ENCODE measurements at places on chromosomes 6 and 20.

- peak overlapping the region; percentile 72 for H3K4me3 ChIP-seq
- no peaks in the 10 kb centered on the region for H3K36me3 ChIP-seq
- no peaks in the 10 kb centered on the region for H3K27me3 ChIP-seq
Observed at GRCh38 chr6:26554447-26554696, 16.2 kb downstream of the HMGN4 start.

DNA sequence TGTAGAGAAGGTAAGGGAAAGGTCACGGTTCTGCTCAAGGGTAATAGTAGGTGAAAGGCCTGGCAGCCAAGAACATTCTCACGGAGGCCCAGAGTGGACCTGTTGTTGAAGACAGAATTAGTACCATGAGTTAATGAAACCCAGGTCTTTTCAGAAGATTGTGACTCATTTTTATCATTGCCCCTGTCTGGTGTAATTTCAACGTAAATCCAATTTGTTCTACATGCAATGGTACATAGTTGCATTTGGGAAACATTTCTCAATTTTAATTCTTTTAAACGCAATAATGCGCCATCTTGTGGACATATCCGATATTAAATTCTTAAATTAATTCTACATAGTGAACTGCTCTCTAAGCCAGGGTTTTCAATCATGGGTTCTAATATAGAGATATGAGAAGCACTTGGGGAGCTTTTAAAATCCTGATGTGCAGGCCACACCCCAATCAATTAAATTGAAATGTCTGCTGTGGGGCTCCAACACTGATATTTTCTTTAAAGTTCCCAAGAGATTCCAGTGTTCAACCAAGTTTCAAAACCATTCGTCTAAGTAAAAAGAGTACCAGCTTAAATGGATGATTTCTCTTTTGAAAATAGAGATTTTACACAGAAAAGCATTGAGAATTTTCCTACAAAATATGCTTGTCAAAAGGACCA is 257.4 kb downstream of the PLCB1 start:
- no peak overlapping the region for H3K4me3 ChIP-seq
- no peaks in the 10 kb centered on the region for H3K36me3 ChIP-seq
- no peak for DNase-seq
- H3K4me1 ChIP-seq: peaks cover 50% of the 10 kb centered on the region

DNA sequence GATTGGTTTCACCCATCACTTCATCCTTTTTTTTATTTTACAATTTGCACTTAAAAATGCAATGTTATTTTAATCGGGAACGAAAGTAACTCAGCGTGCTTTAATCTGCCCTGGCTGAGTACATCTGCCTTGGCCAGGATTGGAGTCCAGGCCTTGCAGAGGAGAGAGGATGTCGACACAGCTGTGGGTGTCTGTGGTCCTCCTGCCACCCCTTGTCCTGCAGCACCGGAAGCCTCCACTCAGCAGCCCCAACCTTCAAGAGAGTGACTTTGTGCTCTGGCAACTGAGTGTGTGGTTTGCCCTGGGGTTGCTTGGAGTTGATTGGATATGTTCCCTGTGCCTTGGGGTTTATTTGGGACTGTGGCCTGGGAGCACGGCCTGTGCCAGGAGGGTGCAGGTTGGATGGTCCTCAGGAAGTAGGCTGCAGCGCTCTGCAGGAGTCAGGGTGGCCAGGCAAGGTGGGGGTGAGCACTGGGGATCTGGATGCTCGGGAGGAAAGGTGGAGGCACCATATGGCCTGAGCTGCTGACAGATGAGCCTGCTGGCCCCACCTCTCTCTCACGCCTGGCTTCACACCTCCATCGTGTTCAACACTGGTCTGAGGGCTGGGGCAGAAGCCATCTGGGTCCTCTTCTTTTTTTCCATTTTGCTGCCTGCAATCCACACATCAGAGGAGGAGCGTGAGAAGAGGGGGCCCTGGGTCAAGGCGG is 4.3 kb downstream of the MYT1 start:
- H3K27ac ChIP-seq: no peak overlapping the region
- no peaks in the 10 kb centered on the region for H3K36me3 ChIP-seq
- H3K27me3 ChIP-seq: peaks cover 95% of the 10 kb centered on the region
- H3K4me3 ChIP-seq: no peak overlapping the region
- H3K4me1 ChIP-seq: no peaks in the 10 kb centered on the region

DNA sequence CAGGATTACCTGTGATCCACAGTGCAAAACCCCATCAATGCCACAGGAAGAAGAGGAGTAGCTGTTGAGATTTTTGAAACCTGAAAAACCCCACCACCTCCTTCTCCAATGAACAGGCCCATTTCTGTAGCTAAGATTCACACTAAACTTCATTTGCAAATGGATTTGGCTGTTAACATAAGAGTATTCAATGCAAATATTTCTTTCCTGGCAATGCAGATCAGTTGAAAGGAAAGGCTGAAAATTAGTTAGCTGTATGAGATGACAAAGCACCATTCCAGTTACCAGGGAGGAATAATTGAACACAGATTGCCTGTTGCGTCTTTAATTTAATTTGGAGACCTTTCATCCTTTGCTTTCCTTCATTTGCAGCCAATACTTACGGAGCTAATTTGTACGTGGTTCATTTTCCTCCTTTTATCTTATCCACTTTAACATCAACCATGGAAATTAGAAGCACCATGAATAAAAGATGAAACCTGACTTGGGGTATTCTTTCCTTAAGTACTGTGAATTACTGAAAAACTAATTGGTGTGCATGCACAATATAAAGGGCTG is 4.2 kb downstream of the B3GAT2 start:
- no peak overlapping the region for H3K4me3 ChIP-seq
- no peaks in the 10 kb centered on the region for H3K36me3 ChIP-seq
- H3K27ac ChIP-seq: no peak overlapping the region
- DNase-seq: no peak
- peaks cover 25% of the 10 kb centered on the region for H3K4me1 ChIP-seq
- peaks cover 53% of the 10 kb centered on the region for H3K27me3 ChIP-seq

DNA sequence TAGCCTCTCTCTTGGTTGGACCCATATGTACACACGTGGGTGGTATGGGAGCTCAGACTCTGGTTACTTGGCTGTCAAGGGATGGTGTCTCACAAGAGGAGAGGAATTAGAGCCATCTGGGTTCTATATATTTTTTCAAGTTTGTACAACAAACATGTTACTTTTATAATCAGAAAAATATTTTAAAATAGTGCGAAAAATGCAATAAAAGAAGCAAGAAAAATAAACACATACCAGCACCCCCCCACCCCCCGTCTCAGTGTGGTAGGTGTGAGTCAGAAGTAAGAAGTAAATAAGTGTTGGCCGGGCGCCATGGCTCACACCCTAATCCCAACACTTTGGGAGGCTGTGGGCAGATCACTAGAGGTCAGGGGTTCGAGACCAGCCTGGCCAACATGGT is 2.1 kb upstream of the TIAM2 start:
- H3K27ac ChIP-seq: no peak overlapping the region
- H3K4me3 ChIP-seq: no peak overlapping the region
- peaks cover 12% of the 10 kb centered on the region for H3K4me1 ChIP-seq
- DNase-seq: no peak
- H3K36me3 ChIP-seq: no peaks in the 10 kb centered on the region

- DNase-seq: no peak
- H3K4me3 ChIP-seq: no peak overlapping the region
- H3K27me3 ChIP-seq: peaks cover 58% of the 10 kb centered on the region
- no peaks in the 10 kb centered on the region for H3K36me3 ChIP-seq
- H3K4me1 ChIP-seq: peaks cover 40% of the 10 kb centered on the region
Observed at GRCh38 chr20:46204594-46205186, 86.6 kb downstream of the CD40 start.

DNA sequence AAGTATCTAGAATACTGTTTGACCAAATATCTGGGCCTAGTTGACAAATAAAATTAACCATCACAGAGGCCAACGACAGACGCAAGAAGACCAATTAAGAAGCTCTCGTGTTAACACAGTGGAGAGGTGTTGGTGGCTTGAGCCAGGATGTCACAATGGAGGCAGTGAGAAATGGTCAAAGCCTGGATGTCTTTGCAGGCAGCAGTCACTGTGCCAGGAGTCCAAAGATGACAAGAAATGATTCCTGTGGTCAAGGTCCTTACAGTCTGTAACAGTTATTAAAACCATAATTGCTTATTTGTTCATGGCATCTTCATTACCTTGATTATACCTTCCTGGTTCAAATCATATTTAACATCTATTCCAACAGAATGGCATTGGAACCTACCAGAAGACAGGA is 91.3 kb upstream of the EDN1 start:
- DNase-seq: no peak
- H3K36me3 ChIP-seq: no peaks in the 10 kb centered on the region
- no peak overlapping the region for H3K27ac ChIP-seq
- H3K27me3 ChIP-seq: peaks cover 9% of the 10 kb centered on the region
- H3K4me1 ChIP-seq: no peaks in the 10 kb centered on the region

DNA sequence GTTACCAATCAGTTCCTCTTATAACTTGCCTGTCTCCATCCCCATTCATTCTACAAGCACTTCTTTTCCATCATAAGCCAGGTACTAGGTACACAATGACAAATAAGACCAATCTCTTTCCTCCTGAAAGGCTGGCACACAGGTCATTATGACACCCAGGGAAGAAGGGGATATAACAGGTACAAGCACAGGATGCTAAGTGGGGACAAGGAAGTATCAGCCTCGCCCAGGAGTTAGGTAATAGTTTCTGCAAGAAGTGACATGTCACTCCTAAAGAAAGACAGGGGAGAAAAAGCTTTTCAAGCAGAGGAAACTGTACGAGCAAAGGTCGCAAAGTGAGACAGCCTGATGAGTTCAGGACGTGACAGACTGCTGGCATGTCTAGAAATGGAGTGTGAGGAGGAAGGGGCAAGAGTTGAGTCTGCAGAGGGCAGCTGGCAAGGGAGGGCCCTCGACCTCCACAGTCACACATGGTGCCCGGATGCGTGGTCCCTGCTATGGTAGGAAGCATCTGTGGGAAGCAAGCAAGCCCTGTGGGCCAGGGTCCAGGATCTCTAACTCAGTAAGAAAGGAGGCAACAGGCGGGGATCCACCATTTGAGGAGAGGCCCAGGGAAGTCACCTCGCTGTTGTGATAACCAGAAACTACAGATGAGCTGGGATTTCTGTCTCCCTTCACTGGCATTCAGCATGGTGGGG is 40.4 kb downstream of the GPLD1 start:
- no peak overlapping the region for H3K27ac ChIP-seq
- no peaks in the 10 kb centered on the region for H3K36me3 ChIP-seq
- H3K4me3 ChIP-seq: no peak overlapping the region
- H3K4me1 ChIP-seq: no peaks in the 10 kb centered on the region
- DNase-seq: no peak
- H3K27me3 ChIP-seq: no peaks in the 10 kb centered on the region

DNA sequence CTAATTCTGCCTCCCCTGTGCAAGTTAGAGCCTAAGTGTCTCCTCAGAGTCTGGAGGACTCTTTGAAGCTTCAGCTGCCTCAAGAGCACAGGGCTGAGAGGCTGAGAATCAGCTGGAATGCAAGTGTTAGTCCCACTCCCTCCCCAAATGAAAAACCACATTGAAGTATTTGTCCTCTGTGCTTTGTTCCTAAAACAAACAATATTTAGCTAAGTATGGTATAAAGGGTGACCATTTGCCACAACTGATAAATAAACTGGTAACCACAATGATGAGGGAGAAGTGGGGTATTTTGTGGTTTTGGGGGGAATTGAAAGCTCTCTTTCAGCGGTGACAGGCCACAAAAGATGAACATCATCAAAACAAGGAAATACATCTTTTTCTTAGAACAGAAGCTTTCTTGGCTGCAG is 91.7 kb upstream of the HDDC2 start:
- H3K27me3 ChIP-seq: no peaks in the 10 kb centered on the region
- H3K4me1 ChIP-seq: no peaks in the 10 kb centered on the region
- no peaks in the 10 kb centered on the region for H3K36me3 ChIP-seq
- no peak overlapping the region for H3K4me3 ChIP-seq
- no peak overlapping the region for H3K27ac ChIP-seq

GRCh38 chr6:82331031-82331773 is 32.4 kb upstream of the TPBG start:
- H3K36me3 ChIP-seq: no peaks in the 10 kb centered on the region
- H3K4me3 ChIP-seq: no peak overlapping the region
- H3K27ac ChIP-seq: no peak overlapping the region

DNA sequence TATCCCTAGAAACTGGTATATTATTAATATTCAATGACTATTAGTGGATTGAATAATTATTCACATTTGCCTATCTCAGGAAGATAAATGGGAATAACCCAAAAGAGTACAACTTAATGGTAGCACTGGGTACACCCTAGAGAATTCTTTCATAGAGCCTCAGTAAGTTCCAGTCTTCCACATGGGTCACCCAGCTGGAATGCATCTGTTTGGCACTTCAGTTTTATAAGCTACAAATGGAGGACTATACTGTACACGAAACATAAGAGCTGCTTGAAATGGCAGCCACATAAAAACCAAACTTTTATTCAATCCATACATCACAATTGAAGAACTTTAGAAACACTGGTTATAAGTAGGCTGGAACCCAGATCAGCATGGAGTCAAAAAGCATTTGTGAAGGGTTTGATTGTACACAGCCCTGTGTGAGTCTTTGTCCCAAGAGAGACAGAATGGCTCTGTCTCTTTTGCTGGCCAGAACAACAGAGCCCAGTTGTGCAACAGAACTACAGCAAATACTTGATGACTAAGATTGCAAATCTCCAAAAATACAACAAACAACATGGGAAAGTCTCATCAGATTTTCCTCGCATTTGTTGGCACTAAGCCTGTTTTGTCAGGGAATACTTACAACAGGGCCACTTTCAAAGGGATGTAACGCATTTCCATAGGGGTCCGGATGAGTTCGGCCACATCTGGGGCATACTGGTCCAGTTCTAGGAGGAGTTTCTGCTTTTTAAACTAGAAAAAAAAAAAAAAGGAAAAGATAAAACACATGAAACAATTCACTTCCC is 39.5 kb downstream of the PIGU start:
- H3K4me3 ChIP-seq: no peak overlapping the region
- H3K27ac ChIP-seq: peak overlapping the region; percentile 81
- no peak for DNase-seq
- H3K4me1 ChIP-seq: peaks cover 25% of the 10 kb centered on the region

- peaks cover 3% of the 10 kb centered on the region for H3K36me3 ChIP-seq
- H3K4me3 ChIP-seq: no peak overlapping the region
- no peak for DNase-seq
Observed at GRCh38 chr20:20466341-20466879, 98.5 kb downstream of the INSM1 start.

GRCh38 chr6:108777536-108777935 is 70.7 kb upstream of the ARMC2 start:
- no peak for DNase-seq
- no peak overlapping the region for H3K4me3 ChIP-seq
- peaks cover 10% of the 10 kb centered on the region for H3K4me1 ChIP-seq
- no peaks in the 10 kb centered on the region for H3K36me3 ChIP-seq
- no peaks in the 10 kb centered on the region for H3K27me3 ChIP-seq
- H3K27ac ChIP-seq: no peak overlapping the region

GRCh38 chr20:58130581-58130980 is 97.9 kb downstream of the ANKRD60 start:
- no peak overlapping the region for H3K4me3 ChIP-seq
- peaks cover 13% of the 10 kb centered on the region for H3K4me1 ChIP-seq
- no peak for DNase-seq
- H3K36me3 ChIP-seq: no peaks in the 10 kb centered on the region
- peak overlapping the region; percentile 39 for H3K27ac ChIP-seq
- H3K27me3 ChIP-seq: peaks cover 80% of the 10 kb centered on the region

DNA sequence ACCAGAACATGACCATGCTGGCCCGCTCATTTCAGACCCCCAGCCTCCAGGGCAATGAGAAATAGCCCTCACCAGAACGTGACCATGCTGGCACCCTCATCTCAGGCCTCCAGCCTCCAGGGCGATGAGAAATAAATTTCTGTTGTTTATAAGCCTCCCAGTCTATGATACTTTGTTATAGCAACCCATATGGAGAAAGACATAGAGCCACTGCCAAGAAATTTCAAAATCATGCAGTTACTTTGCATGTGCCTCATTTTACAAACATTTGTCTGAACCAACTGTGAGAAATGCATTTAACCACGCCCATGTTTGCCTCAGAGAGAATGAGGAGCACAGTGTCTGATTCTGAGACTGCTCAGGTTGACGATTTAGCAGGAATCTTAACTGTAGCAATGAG is 15.5 kb downstream of the CYP39A1 start:
- H3K36me3 ChIP-seq: no peaks in the 10 kb centered on the region
- no peak overlapping the region for H3K4me3 ChIP-seq
- DNase-seq: no peak
